Stimulated activated CD4-positive, alpha-beta T cell treated with anti-CD3 and anti-CD28 coated beads, TNF-alpha, amount 100 ng/mL, for 4 hours (primary cell): ENCODE measurements at places on chromosomes 4 and X.
A peak's percentile ranks its signal among the peaks of the same experiment; 100 is the strongest.

DNA sequence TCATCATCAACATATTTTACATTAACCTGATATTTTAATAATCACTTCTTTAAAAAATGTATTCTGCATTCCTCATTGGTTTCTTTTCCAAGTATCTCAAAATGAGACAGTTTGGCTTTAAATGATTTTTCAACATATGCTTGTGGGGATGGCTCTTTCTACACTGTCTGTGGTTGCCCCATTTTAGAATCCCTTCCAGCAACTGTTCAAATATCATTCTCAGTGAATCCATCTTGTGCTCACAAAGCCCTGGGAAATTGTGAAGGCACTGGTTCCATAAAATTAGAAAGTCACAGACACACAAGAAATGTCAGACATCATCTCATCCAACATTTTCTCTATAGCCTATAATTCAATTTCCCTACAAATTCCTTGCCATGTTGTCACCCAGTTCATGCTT, 103.5 kb downstream of the LNX1 start:
- DNase-seq: no peak

DNA sequence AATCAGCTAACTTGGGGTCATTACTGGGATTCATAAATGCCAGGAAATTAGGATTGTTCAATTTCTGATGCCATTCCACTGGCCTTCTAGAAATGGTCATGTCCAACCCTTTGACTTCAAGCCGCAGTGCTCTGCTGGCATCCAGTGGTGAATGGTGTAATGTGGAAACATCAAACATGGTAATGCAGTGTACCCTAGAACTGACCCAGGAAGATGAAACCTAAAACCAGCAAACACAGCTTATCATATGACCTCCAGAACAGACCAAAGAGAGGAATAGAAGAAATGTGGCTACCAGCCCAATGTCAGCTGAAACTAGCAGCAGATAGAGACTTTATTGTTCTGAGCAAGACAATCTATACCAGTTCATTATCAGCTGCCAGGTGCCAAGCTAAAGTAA, 13.8 kb downstream of the CXCL13 start:
- DNase-seq: no peak

DNA sequence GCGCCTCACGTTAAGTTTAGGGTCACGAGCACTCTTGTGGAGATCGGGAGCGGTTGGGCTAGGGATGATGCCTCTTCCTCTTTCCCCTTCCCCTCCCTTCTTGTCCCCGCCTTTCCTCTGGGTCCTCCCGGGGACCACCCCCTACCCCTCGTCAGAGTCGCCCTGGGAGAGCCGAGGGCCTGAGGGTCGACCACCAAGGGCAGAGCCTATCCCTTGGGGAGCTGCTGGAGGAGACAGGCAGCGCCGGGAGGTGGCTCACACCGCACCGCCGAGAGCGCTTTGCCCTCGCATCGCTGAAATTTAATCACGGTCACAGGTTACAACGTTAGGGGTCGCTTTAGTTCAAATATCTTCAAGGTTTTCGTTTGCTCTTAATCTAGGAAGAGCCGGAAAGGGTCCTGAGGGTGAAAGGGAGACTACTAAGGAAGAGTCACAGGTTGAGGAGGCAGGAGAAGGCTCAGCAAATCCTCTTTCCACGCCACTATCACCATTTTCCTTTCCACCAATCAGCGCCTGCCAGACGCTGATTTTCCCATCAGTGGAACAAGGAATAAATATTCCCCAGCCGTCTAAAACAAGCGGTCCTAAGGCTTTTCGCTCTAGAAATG, 528 bp upstream of the SNCA start:
- DNase-seq: peak; percentile 9

DNA sequence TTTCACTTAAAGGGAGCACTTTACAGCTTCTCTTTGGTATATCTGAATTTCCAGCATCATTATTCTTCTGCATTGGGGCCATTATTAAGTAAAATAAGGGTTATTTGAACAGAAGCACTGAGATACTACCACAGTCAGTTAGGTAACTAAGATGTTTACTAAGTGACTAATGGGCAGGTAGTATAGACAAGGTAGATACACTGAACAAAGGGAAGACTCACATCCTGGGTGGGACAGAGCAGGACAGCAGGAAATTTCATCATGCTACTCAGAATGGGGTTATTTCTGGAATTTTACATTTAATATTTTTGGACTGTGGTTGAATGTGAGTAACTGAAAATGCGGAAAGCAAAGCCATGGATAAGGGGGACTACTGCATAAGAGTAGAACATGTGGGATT, 316.0 kb downstream of the CCSER1 start:
- no peak for DNase-seq

GRCh38 chrX:16310326-16310725, 143.0 kb downstream of the MAGEB17 start:
- DNase-seq: no peak

GRCh38 chr4:67325791-67326190, 219.5 kb downstream of the CENPC start:
- no peak for DNase-seq

GRCh38 chrX:20664131-20664530, 397.4 kb upstream of the RPS6KA3 start:
- DNase-seq: no peak

DNA sequence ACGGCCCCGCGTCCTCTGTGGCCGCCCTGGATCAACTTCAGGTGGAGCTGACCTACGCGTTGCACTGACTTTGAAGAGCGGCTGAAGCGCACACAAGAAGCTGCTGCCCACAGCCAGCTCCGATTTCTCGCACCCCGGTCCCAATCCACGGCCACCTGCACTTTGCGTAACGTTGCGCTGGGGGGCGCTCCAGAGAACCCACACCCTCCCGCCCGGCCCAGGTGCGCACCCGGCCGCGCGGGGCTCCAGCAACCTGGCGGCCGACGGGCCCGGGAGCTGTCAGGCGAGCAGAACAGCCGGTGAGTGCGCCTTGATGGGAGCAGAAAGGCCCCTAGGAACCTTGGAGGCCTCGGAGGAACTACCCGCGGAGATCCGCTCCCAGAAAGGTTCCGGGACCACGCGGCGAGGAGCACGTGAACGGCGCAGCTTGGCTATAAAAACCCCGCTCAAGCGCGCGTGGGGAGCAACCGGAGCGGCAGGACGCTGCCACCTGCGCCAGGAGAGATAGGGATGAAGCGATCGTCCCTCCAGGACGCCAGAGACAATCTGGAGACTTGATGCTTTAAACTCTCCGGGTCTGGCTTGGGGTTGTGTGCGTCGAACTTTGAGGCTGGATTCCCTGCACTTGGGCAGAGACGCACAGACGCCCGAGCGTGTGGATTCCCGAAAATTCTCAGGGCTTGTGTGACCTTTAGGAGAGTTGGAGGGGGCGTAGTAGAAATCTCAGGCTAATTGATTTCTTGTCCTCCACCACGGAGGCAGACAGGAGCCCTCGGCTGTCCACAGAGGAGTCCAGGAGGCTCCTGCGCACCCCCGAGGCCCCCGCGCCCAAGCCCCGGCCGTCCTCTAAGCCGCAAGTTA, 591 bp upstream of the NWD2 start:
- DNase-seq: no peak

DNA sequence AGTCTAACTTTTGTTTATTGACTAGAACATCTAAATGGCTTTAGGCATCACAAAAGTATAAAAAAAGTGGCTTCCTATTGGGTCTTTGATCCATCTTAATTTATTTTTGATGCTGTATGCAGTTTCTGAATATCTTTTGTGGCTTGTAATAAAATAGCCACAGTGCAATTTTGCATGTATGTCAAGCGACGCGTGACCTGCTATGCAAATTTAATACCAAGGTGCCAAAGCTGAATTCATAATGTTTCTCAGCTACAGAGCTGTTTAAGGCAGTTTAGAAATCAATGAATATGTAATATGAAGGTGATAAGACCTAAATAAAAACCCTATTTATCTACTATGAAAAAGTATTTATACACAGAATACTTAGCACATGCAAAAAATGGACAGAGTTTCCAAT, 197.8 kb downstream of the AFF2 start:
- DNase-seq: no peak

- DNase-seq: no peak
Observed at GRCh38 chr4:110644008-110644407, 21.1 kb upstream of the PITX2 start.

GRCh38 chr4:168076989-168077725, 15.2 kb upstream of the ANXA10 start:
- no peak for DNase-seq

- no peak for DNase-seq
Observed at GRCh38 chr4:100632163-100632562, 114.3 kb upstream of the EMCN start.

GRCh38 chr4:340011-340410, 2.4 kb downstream of the ZNF141 start:
- no peak for DNase-seq

DNA sequence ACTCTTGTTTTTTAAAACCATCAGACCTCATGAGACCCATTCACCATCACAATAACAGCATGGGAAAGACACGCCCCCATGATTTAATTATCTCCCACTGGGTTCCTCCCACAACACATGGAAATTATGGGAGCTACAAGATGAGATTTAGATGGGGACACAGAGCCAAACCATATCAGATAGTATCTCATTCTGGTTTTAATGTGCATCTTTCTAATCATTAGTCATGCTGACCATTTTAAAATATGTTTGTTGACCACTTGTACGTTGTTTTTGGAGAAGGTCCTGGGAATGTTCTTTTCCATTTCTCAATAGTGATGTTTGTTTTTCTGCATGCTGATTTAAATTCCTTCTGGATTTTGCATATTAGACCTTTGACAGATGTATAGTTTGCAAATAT, 119.0 kb downstream of the RTL3 start:
- DNase-seq: no peak

- no peak for DNase-seq
Observed at GRCh38 chr4:25863347-25863784, 578 bp upstream of the SEL1L3 start.

GRCh38 chr4:66923081-66923865, 622.0 kb downstream of the CENPC start:
- DNase-seq: no peak

- no peak for DNase-seq
Observed at GRCh38 chr4:8221476-8221875, 22.4 kb downstream of the SH3TC1 start.

GRCh38 chr4:140052050-140052449, 101.9 kb downstream of the MAML3 start:
- peak; percentile 28 for DNase-seq

DNA sequence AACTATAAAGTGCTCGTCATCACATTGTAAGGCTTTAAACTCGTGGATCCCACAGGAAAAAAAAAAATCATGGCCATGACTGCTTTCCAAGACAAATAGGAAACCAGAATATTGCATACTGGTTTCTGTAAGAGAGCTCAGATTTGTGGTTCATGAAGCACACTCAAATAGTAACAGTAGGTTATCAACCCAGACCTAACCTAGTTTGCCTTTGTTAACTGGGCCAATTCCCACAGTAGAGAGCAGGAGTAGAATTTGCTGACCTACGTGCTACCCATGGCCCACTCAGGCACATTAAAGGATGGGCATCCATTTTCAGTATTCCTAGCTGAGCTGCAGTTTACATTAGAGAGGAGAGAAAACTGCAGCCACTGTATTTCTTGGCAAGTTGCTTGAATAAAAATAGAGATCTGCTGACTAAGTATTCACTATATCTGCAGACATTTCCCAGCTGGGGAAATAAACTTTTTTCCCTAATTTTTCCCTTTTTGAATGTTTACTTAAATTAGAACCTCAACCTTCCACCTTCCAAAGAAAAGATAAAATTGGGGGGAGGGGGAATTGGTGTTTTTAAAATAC, 218.5 kb downstream of the SPANXN3 start:
- DNase-seq: no peak

GRCh38 chr4:39045827-39046221, 13.6 kb upstream of the TMEM156 start:
- no peak for DNase-seq

- DNase-seq: no peak
Observed at GRCh38 chrX:40008791-40009461, 88.8 kb downstream of the BCOR start.

DNA sequence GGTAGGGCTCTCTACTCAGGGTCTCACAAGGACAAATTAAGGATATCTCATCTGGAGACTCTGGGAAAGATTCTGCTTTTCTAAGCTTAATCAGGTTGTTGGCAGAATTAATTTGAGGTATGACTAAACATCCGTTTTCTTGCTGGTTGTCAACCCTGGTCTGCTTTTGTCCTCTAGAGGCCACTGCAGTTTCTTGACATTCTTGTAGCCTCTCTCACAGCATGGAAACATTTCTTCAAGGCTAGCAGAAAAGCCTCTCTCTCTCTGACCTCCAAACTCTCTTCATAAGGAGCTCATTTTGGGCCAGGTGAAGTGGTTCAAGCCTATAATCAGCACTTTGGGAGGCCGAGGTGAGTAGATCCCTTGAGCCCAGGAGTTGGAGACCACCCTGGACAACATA, 749.5 kb upstream of the PCDH7 start:
- DNase-seq: no peak

GRCh38 chr4:37896206-37896860, 5.4 kb downstream of the TBC1D1 start:
- DNase-seq: no peak

GRCh38 chr4:32147446-32148085, 1427.4 kb downstream of the PCDH7 start:
- DNase-seq: no peak

GRCh38 chrX:140572724-140573123, 67.9 kb upstream of the SOX3 start:
- DNase-seq: no peak

DNA sequence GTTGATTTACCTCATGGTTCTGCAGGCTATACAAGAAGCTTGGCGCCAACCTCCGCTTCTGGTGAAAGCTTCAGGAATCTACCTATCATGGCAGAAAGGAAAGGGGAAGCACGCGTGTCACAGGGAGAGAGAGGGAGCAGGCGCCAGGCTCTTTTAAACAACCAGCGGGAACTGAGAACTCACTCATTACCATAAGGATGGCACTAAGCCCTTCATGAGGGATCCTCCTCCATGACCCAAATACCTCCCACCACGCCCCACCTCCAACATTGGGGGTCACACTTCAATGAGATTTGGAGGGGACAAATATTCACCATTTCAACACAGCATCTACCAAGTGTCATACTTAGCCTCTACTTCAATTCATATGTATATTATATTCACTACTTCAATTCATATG, 18.8 kb upstream of the TBC1D8B start:
- DNase-seq: no peak

- DNase-seq: no peak
Observed at GRCh38 chrX:38156838-38157237, 63.8 kb downstream of the SRPX start.

GRCh38 chrX:84993150-84993549, 10.5 kb upstream of the APOOL start:
- no peak for DNase-seq
